ENCODE measurements at places on chromosomes 2 and 18. TPM values are rescaled to one million over a fixed set of nuclear protein-coding genes. Genes with fewer than 3 reads are reported as not detected.

LCT gene
- not detected for total RNA-seq

ATF2 gene
- 24.6 TPM for total RNA-seq

MC2R gene
- total RNA-seq, result not detected

DNA sequence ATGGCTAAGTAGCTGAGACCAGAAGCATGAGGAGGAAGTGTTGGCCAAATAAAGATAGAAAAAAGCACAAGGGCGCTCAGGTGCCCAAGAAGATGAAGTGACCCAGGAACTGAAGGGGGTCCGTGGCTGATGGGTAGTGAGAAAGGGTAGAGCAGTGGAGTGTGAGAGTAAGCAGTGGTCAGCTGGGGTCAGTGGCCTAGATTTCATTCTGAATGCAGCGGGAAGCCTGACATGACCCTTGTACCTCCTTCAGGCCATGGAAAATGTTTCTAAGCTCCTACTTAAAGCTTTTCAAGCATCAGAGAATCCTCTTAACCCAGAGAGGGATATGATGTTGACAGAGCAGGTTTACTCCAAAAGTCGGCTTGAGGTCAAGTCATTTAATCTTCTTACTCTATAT lies 89.0 kb upstream of the UNC80 start:
- no peak overlapping the region for H3K27ac ChIP-seq
- DNase-seq, result no peak
- H3K4me1 ChIP-seq, result no peaks in the 10 kb centered on the region
- no peaks in the 10 kb centered on the region for H3K36me3 ChIP-seq
- H3K27me3 ChIP-seq, result no peaks in the 10 kb centered on the region

DNA sequence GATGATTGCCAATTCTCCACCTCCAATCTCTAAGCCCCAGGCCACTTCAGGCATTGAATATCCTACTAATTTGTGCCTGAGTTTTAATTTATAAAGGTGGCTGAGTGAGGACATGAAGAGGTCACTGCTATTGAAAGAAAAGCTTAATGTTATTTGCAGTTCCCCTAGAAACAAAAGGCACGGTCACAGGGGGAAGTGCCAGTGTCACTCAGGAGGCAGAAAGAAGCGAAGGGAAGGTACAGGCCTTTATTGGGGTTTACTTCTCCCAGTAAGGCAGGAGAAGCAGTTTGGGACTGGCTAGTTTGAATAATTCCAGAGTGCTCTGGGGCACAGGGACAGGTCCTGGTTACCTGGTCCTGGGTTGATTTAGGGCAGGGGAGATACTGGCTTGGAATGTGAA lies 1.7 kb upstream of the ABHD1 start:
- no peak overlapping the region for H3K4me3 ChIP-seq
- peaks cover 27% of the 10 kb centered on the region for H3K4me1 ChIP-seq
- no peaks in the 10 kb centered on the region for H3K36me3 ChIP-seq
- no peak for DNase-seq

- H3K4me3 ChIP-seq, result no peak overlapping the region
- H3K27me3 ChIP-seq, result no peaks in the 10 kb centered on the region
- H3K27ac ChIP-seq, result no peak overlapping the region
- no peaks in the 10 kb centered on the region for H3K4me1 ChIP-seq
- no peak for DNase-seq
Measured at GRCh38 chr2:186751790-186752189, 57.9 kb downstream of the FAM171B start.

- H3K27ac ChIP-seq, result no peak overlapping the region
- no peaks in the 10 kb centered on the region for H3K27me3 ChIP-seq
- H3K4me1 ChIP-seq, result no peaks in the 10 kb centered on the region
- no peak for DNase-seq
- no peaks in the 10 kb centered on the region for H3K36me3 ChIP-seq
Measured at GRCh38 chr2:17475286-17475685, 43.0 kb downstream of the RAD51AP2 start.

GRCh38 chr18:33652635-33653034 lies 74.6 kb downstream of the ASXL3 start:
- no peak overlapping the region for H3K4me3 ChIP-seq
- H3K27ac ChIP-seq, result no peak overlapping the region
- H3K36me3 ChIP-seq, result no peaks in the 10 kb centered on the region
- DNase-seq, result no peak
